ENCODE measurements at places on chromosomes 7 and 10. TPM values are rescaled to one million over a fixed set of nuclear protein-coding genes. Genes with fewer than 3 reads are reported as not detected.
A peak's percentile ranks its signal among the peaks of the same experiment; 100 is the strongest.

The FBXL13 gene
- total RNA-seq = 0.65 TPM

The PRKG1 gene
- not detected for total RNA-seq

The SEPTIN7 gene
- total RNA-seq = 266 TPM

DNA sequence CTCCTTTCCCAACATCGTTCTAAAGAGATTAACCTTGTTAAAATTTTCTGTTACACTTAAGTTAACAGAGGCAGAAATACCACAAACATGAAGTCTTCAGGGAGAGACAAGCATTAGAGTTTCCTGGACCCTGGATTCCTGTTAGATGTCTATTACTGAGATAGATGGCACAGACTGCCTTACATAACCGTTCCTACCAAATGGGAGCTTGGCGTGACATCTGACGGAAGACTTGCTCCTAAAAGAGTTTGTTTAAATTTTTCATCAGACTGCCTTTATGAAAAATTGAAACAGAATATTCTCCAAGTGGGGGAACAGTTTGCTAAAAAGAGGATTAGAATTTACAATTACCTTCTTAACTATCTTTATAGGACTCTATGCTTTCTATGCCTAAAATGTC, 22.7 kb downstream of the ANK3 start:
- DNase-seq = no peak

DNA sequence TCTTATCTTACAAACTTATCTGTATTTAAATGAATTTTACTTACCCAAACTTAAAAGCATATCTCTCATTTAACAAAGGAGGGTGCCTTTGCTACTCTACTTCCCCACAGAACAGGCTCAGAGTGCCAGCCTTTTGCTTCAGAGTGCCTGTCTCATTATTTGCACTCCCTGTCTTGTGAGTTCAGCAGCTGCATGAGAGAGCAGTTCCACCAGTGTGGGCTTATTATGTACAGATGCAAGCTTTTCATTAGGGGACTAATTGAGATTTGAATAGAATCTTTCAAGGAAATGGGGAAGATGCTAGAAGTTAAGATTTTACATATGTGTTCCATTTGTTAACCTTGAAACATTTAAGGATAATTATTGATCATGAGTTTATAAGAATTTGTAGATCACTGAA, 310.2 kb upstream of the LRRN3 start:
- no peak for DNase-seq

DNA sequence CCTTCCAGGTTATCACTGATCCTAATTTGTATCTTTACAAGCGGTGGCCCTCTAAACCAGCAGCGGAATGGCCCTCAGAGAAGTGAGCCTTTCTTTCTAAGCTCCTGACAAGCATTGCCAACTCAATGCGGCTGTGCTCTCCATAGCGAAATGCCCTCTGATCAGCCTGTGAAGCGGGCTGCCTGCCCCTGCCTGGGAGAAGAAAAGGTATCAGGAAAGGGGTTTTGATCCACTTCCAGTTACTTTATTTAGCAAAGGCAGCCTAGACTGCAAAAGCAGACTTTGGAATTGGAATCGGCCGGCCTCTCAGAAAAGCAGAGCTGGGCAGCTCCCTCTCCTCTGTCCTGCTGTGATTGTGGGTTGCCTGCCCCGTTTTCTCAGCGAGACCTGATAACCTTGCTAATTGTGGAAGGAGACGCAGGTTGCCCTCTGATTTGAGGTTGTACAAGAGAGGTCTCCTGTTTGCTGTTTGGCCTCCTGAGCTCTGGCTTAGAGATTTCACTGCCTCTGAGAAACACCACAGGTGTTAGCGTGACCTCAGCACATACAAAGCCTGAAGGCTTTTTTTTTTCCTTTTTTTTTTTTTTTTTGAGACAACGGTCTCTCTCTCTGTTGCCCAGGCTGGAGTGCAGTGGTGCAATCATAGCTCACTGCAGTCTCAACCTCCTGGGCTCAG, 53.9 kb upstream of the SH2B2 start:
- no peak for DNase-seq

GRCh38 chr7:137647905-137648565, 198.7 kb downstream of the DGKI start:
- no peak for DNase-seq

- DNase-seq = no peak
These were observed 16.4 kb upstream of the ADD3 start for GRCh38 chr10:109991266-109991855.

DNA sequence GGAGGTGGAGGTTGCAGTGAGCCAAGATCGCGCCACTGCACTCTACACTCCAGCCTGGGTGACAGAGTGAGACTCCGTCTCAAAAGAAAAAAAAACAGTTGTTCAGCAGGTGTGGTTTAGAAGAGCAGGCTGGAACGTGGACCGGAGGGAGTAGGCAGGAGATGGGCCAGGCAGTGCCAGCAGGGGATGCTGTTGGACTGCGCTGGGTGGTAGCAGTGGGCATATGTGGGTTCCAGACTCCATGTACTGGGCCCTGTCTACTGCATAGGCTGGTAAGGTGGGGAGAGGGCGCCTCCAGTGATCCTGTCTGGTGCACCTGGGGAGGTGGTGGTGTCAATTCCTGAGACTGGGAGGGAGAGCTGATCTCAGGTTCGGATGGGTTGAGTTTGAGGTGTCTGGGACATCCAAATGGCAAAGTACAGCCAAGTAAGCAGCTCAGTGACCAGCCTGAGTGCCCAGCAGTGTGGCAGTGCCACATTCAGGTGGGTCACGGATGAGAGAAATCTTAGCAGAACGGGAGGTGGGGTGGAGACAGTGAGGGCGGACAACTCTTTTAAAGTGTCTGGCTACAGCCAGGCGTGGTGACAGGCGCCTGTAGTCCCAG, 25.9 kb downstream of the SFXN4 start:
- peak; percentile 63 for DNase-seq

DNA sequence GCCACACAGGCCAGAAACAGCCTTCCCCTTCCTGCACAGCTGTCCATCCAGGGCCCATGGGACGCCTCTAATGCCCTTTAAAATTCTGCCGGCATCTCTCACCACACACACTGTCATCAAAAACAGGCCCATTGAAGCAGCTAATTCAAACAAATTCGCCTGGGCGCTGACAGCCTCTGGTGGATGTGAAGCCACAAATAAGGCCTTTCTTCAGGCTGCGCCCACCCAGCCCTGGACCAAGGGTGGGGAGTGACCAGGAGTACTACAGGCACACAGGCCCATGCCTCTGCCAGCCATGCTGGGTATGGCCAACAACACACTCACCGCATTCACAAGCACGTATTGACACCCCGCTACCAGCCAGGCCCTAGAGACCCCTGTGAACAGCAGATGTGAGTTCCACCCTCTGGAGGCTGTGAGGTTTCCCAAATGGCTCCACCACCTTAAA, 54.6 kb downstream of the SLIT1 start:
- DNase-seq = no peak

DNA sequence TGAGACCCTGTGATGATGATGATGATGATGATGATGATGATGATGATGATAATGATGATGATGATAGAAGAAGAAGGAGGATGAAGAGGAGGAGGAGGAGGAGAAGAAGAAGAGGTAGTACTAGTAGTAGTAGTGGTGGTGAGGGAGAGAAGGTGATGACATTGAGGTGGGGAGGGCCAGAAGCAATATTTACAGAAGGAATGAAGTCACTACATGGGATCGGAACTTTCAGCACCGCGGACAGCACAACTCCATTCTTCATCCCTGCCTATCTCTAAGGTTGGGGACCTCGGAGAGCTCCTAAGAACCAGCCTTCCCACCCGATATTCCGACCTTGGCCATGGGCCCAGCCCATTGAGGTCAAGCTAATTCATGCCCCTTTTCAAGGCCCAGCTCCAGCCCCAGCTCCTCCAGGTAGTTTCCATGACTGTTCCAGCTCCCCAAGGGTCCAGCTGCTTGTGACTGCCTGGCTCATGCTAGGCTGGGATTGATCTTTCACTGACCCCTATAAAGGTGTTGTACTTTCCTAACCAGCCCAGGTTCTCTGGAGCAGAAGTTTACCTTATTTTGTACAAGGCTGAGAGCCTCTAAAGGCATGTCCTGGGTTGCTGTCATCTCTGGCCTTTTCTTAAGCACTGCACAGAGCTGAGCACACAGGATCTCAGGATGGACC, 10.3 kb downstream of the CRHR2 start:
- peak; percentile 51 for DNase-seq

DNA sequence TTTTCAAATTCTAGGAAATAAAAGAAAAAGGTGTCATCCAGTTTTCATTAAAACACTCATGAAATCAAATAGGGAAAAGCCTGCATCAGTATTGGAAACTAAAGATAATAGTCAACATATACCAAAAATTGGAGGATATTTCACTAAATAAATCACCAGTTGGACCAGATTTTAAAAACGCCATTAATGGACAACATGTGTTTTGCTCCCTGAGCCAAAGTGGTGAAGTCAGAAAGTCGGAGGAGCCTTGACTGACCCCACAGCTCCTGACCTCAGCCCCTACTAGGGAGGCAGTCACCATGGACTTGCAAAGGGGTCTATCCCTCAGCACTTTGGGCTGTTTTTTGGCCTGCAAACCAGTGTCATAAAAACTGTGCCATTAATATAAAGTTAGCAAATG, 98.3 kb upstream of the SEC61G start:
- no peak for DNase-seq

- DNase-seq = no peak
These were observed 38.5 kb upstream of the AGBL3 start for GRCh38 chr7:134947831-134948230.

GRCh38 chr7:892648-893593, 16.6 kb downstream of the GET4 start:
- no peak for DNase-seq

DNA sequence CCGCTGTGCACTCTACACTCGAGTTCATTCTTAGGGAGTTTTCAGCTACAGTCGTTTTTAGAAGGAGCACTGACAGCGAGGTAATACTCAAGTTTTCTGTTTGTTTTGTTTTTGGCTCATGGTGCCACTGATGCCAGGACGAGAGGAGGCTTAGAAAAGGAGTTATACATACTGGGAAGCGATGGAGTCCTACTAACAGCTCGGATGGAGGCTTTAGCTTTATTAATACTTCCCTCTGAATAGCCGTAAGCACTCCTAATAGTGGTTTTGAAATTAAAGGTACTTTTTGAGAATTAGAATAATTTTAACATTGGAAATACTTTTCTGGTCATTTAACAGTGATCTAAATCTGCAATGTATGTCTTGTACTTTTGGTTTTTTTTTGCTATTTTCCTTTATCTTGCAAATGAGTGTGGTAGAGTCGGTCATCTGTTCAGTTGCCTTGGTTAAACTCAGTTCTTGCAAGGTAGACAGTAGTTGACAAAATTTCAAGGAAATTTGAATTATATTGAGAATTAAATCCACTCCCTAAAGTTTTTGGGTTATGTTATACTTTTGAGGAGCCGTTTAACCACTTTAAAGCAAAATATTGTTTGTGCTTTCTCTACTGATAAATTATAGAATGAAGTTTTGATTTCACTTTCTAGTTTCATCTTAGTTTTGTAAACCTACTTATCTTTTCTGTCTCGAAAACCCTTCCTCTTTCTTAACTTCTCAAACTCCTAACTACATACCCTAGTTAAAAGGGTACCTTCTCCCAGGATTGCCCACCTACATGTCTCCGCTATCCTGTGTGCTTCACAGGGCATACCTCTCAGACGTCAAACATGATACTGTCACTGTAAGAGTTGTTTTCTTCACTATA, 1.5 kb downstream of the HBP1 start:
- DNase-seq = no peak

GRCh38 chr10:95196046-95196445, 2.0 kb downstream of the ACSM6 start:
- DNase-seq = no peak

GRCh38 chr7:139589474-139589873, 66.0 kb downstream of the CLEC2L start:
- DNase-seq = no peak

- no peak for DNase-seq
These were observed 11.8 kb upstream of the SLC18A3 start for GRCh38 chr10:49598164-49598856.

GRCh38 chr7:128833148-128833945, 3.1 kb downstream of the FLNC start:
- no peak for DNase-seq

DNA sequence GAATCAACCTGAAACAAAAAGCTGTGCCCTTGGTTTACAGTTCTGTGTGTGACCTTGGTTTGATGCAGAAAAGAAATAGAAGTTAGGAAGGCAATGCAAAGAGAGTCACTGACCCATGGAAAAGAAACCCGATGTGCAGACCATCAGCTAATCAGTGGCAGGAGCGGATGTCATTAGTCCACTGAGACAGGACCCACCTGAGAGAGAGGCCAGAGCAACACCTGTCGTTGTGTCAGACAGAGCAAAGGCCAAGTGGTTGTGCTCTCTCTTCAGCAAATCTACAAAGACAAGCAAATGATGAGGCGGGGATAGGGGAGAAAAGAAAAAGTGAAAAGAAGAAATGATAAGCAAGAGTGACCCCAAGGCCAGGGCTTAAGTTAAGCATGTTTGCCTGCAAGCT, 8.7 kb downstream of the GAD2 start:
- DNase-seq = no peak

- DNase-seq = no peak
These were observed 151.2 kb upstream of the TNRC18 start for GRCh38 chr7:5574770-5575269.

DNA sequence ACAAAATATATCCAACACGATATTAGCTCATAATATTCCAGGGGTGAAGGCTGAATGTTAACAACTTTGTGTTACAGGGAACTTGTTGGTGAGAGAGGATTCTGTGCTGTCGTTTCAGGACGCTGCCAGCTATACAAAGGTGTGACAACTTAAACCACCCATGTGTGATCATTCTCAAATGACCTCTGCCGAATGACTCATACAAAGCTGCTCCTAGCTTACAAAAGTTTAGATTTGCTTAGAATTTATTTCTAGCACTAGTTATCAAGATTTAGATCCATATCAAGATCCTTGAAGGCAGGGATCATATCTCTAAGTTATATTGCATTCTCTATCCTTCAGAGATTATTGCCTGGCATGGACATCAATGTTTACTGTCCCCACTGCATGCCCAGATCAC, 65.3 kb downstream of the COBL start:
- no peak for DNase-seq

DNA sequence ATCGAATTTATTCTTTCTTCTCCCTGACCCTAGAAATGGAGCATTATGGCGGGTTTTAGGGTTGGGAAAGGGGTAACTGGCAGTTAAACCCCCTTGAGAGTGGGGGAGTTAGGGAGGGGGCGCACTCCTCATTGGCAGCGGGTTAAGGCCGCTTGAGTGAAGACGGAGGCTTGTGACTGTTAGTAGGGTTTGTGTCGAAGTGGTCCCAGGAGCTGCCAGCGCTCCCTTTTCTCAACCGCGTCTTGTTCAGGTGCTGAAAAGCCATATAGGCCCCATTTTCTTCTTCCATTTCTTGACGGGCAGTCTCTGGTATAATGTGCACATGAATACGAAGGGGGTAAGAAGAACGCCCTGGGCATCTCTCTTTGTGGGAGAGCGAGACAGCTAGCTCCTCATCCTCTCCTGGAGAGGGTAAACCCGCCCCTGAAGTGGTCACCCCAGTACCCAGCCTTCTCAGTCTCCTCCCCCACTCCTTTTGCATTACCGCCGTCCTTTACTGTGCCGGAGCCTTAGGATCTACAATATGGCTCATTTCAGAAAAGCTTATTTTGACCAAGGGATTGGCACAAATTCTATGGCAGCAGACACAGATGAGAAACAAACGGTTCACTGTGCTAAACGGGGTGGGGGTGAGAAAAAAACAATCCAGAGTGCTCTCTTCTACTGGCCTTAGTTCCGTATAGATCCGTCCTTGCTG, 836 bp downstream of the KMT2E start:
- peak; percentile 57 for DNase-seq

All from activated naive CD8-positive, alpha-beta T cell treated with anti-CD3 and anti-CD28 coated beads, Interleukin-2, amount 10 ng/mL, durations not matched to agents 7 days and 5 days (primary cell).